ENCODE measurements at places on chromosomes 3 and 15. TPM values are rescaled to one million over a fixed set of nuclear protein-coding genes. Genes with fewer than 3 reads are reported as not detected.
A peak's percentile ranks its signal among the peaks of the same experiment; 100 is the strongest.

MAP6D1 gene
- total RNA-seq: 1.9 TPM

ARRDC4 gene
- total RNA-seq: 2.0 TPM

RYR3 gene
- total RNA-seq: not detected

DNA sequence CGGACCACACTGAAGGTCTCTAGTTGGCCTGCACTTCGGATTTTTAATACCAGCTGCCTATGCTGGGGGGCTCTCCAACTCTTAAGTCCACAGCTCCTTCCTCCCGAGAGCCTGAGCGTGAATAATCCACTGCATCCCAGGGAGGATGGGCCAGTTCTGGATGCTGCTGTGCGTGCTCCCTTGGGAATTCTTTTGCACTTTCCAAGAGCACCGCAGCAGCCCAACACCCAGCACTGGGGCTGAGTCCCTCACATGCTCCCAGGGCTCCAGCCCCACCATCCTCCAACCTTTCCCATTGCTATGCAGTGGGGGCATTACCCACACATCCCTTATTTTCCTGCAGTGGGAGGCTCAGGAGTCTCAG lies 136.4 kb upstream of the IQSEC1 start:
- DNase-seq: no peak

DNA sequence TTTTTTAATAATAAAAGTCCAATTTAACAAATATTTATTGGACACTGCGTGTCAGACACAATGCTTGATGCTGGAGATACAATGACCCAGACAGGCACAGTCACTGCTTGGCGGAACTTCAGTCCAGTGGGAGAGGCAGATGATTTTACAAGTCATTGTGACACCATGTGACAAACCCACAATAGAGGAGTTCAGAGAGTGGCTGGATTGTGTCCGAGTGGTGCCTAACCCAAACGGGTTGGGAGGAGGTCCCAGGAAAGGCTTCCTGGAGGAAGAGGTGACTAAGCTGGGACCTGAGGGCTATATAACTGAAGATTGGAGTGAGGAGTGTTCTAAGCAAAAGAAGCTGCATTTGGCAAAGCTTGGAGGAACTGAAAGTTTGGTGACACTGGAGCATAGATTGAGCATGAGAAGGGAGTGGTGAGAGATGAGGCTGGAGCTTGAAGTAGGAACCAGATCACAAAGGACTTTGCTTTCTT lies 41.4 kb downstream of the CRTC3 start:
- DNase-seq: peak; percentile 25

DNA sequence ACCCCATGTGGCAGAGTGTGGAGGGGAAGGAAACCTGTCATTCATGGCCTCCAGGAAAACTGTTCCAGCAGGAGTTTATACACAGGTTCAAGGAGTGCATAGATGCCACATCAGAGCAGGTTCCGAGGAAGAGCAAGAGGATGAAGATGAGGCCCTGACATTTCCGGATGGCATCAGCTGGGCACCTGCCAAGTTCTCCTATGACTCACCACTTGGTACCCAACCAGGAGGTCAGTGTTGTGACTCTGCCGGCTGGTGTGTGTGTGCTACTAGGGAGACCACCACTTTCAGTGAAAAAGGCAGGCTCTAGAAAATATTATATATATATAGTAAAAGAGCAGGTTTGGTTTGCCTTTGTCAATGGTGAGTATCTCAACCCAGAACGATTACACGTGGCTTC lies 69.3 kb downstream of the NTRK3 start:
- no peak for DNase-seq

- DNase-seq: peak; percentile 51
Measured at GRCh38 chr3:119810018-119810435, 28.1 kb downstream of the NR1I2 start.

GRCh38 chr15:73838831-73839426 lies 34.4 kb upstream of the TBC1D21 start:
- DNase-seq: no peak

- DNase-seq: peak; percentile 44
Measured at GRCh38 chr15:52208306-52208946, 17.2 kb upstream of the GNB5 start.

GRCh38 chr3:12994607-12995388 lies 78.4 kb downstream of the IQSEC1 start:
- peak; percentile 81 for DNase-seq

DNA sequence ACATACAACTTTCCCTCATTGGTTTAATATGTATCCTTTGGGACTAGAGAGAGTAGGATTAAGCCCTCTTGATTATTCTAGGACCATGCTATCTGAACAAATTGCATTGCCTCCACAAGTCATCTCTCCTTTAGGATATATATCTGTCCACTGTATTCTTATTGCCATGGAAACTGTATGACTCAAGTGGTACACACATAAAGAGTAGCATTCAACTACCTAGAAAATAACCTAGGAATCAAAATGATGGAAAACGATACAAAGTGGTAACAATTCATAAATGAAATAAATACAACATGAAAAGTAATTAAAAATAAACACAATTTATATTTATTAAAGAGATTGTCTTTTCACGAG lies 212.1 kb upstream of the P2RY1 start:
- DNase-seq: no peak

DNA sequence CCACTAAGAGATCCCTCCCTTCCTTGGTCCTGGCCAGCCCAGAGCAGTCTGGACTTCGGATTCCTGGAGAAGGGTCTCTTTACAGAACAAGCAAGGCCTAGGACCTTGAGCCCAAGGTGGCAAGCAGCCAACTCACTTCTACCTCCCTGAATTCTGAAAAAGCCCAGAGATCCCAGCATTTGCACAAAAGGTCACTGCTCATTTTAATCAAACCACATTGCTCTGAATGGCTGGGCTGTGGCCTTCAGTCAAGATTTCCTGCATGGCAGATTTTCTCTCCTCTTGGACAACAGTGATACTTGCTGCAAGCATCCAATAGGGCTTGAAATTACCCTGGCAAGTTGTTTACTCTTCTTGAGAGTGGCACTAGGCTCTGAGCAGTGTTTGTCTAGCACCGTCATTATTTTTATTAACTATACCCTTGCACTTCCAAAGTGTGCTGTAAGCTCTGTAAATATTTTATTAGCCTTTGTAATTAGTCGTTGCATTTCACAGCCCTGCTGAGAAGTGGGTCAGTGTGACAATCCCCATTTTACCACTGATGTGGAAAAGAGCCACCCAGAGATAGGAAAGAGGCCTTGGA lies 274.7 kb upstream of the CTNNB1 start:
- no peak for DNase-seq
